ENCODE measurements at places on chromosomes 6 and 20.

DNA sequence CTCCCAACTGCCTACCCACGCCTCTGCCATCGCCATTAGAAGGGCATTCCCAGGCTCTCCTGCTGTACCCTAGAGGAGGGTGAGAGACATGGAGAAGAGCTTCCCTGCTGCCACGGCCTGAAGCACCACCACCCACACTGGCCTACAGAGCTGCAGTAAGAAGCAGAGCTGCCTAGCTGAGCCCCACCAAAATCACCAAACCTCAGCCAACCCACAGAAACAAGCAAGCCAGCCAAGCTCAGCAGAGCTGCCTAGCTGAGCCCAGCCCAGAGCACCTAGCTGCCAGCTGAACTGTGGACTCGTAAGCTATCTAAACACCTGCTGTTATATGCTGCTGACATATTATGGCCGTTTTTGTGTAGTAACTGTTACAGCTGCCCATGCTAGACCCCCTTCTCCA is 149.2 kb downstream of the PCSK2 start:
- no peak for DNase-seq

GRCh38 chr6:42960243-42961019 is at the start of gene GNMT:
Gene GNMT, plus strand, starts transcription at chr6:42960754. Its CDS starts 14 bp downstream, at chr6:42960768.
- DNase-seq, result no peak

- no peak for DNase-seq
Observed at GRCh38 chr6:15763837-15764236, 101.0 kb upstream of the DTNBP1 start.

- DNase-seq, result no peak
Observed at GRCh38 chr6:114537977-114538376, 195.2 kb upstream of the HS3ST5 start.

- no peak for DNase-seq
Observed at GRCh38 chr6:31710523-31711219, 4.0 kb downstream of the LY6G6F start.

GRCh38 chr6:53458105-53458866 is 86.6 kb downstream of the GCLC start:
- DNase-seq, result no peak

GRCh38 chr6:44105993-44106740 is 21.1 kb downstream of the MRPL14 start:
- DNase-seq, result no peak

GRCh38 chr6:41801380-41801779 is 13.9 kb downstream of the TOMM6 start:
- DNase-seq, result no peak

DNA sequence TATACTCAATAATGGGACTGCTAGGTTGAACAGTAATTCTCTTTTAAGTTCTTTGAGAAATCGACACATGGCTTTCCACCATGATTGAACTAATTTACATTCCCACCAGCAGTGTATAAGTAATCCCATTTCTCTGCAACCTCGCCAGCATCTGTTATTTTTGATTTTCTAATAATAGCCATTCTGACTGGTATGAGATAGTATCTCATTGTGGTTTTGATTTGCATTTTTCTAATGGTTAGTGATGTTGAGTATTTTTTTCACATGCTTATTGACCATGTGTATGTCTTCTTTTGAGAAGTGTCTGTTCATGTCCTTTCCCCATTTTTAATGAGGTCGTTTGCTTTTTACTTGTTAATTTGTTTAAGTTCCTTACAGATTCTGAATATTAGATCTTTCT is 66.5 kb downstream of the STK4 start:
- no peak for DNase-seq

DNA sequence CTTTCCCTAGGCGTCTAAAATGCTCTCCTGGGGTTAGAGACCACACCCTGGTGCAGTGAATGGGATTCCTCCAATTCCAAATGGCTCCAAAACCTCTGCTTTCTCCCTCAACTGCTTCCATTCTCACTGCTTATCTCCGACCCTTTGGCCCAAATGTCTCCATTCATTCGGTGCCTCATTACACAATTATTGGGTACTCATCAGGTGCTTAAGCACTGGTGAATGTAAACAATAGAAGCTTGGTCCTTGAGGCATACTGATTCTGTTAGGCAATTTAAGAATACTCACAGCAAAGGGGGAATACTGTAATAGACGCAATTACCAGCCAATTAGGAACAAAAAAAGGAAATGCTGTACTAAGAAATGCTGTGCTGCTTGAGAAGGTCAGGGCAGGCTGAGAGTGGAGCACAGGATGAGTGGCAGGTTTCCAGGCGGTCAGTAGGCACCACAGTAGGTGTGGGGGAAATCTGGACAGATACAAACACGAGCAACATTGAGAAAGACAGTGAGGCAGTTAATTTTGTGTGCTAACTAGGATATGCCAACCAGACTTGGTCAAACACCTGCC is 23.0 kb downstream of the GMDS start:
- no peak for DNase-seq

GRCh38 chr20:9615766-9616454 is 101.5 kb downstream of the LAMP5 start:
- DNase-seq, result peak; percentile 41

DNA sequence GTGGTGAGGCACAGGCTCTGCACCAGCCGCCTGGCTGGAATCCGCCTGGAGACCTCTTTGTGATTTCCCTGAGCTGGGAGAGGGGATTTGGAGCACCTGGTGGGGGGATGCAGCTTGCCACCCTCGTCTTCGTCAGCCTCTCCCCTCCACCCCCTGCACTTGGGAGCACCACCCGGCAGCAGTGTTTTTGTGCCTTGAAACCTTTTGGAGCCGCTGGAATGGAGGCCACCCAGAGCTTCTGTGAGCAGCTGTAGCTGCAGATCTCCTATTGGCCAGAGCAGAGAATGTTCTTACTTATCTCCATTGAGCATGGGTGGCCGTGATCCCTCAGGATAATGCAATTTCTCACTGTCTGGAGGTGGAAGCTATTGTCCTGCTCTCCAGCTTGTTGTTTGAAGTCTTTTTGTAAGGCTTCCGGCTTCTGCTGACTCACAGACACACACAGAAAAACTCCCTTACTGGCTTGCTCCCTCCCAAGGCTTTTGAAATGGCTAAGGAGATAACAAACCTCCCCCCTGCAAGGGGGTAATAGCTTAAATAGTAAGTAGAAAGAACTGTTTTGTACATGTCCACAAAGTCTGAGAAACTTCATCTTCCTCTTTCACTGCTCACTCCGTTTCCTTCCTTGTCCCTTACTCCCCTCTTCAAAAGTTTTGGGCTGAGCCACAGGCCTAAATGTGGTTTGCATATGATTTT is 271.2 kb downstream of the PRL start:
- DNase-seq, result peak; percentile 60

GRCh38 chr6:53005663-53006250 is 10.7 kb upstream of the GSTA4 start:
- DNase-seq, result no peak

- no peak for DNase-seq
Observed at GRCh38 chr6:170151321-170151771, 139.5 kb downstream of the DLL1 start.

DNA sequence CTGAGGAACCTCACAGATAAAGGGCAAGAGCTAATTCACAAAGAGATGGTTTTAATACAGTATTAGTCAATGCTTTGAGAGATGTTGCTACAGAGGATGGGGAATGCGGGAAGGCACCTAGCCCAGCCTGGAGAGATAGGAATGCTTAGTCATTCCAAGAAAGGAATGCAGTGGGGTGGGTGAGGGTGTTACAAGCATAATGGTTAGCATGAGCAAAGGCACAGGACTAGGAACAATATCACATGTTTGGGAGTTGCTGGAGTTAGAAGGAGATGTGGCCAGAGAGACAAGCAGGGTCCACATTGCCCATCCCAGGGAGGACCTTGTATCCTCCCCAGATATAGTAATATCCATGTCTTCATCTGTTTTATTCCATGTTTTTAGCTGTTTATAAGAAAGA is 107.0 kb upstream of the OGFRL1 start:
- no peak for DNase-seq

- no peak for DNase-seq
Observed at GRCh38 chr6:165183496-165184140, 125.8 kb downstream of the C6orf118 start.

DNA sequence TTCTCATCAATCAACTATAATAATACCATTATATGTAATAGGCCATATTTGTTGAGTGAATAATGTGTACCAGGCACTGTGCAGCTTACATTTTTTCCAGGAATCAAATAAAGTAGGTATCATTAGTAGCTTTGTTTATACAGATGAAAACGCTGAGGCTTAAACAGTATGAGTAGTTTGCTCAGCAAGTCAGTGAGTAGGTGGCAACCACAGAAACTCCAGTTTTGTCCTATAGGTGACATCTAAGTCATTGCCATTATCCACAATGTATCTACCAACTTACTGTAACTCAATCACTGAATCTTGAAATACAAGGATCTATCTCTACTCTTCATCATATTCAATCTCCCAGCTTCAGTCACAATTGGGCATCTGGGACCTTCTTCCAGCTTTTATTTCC is 29.8 kb upstream of the TPBG start:
- no peak for DNase-seq

- no peak for DNase-seq
Observed at GRCh38 chr6:2385471-2385983, 140.1 kb upstream of the GMDS start.

GRCh38 chr6:126176282-126176681 is 163.6 kb upstream of the CENPW start:
- no peak for DNase-seq

GRCh38 chr6:125868252-125868651 is 77.5 kb downstream of the NCOA7 start:
- no peak for DNase-seq

DNA sequence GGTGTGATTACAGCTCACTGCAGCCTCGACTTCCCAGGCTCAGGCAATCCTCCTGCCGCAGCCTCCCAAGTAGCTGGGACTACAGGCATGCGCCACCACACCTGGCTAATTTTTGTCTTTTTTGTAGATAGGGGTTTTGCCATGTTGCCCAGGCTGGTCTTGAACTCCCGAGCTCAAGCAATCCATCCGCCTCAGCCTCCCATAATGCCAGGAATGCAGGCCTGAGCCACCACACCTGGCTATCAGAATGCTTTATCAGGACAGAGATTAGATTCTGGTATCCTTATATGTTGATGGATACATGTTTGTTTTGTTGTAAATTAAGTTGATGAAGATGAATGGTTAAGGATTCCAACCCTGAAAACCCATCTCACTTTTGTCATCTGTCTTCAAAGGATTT is 24.2 kb downstream of the LHFPL5 start:
- DNase-seq, result no peak

DNA sequence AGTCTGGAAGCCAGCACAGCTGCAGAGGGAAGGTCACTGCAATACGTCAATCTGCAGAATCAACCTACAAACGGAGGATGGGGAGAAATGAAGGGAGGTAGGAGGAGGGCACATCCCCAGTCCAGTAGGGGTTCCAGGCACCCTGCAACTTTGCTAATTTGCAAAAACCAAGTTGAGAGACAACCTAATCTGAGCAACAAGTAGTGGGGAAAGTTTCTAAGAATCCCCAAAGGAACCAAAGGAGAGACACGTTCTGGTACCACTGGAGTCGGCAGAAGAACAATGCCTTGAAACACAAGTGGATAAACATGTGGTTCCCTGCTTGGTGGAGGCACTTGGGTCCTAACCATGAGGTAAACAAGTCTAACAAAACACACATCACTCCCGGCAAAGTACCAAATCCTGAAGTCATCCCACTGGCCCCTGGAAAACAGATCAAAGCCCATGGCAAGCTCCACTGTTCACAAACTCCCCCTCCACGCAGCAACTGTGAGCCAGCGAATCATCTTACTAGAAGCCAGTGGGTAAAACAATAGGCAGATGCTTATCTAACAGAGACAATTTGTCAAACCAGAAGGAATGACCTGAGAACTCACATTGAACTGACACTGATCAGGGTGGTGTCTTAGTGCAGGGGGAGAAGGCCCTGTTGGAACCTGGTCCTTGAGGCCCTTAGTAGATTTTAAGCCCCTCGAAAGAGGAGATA is 4.7 kb downstream of the MRPS18A start:
- no peak for DNase-seq

DNA sequence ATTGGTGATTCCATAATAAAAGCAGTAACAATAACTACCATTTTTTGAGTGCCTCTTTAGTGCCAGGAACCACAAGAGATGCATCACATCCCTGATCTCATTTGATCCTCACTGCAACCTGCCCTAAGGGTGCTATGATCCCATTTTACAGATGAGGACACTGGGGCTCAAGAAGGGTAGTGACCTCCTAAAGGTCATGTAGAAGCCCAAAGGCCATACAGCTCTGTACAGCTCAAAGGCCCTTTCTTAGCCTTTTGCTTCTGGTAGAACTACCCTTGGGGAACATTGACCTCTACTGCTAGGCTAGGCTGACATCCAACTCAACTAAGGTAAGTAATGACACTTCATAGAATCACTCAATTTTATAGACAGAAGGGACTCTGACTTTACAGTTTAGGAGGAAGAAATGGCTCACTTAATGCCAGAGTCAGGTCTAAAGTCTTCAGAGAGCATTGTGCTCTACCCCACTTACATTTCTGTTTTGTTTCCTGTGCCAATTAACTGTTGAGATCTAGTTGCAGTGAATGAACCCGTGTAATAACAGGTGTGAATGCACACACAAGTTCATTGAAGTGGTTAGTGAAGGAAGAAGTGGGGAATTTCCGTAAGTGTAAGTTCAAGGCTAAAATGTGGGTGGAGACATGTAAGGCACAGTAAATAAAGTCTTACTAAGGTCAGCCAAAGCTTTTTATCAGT is 10.7 kb downstream of the SLC9A8 start:
- peak; percentile 46 for DNase-seq

DNA sequence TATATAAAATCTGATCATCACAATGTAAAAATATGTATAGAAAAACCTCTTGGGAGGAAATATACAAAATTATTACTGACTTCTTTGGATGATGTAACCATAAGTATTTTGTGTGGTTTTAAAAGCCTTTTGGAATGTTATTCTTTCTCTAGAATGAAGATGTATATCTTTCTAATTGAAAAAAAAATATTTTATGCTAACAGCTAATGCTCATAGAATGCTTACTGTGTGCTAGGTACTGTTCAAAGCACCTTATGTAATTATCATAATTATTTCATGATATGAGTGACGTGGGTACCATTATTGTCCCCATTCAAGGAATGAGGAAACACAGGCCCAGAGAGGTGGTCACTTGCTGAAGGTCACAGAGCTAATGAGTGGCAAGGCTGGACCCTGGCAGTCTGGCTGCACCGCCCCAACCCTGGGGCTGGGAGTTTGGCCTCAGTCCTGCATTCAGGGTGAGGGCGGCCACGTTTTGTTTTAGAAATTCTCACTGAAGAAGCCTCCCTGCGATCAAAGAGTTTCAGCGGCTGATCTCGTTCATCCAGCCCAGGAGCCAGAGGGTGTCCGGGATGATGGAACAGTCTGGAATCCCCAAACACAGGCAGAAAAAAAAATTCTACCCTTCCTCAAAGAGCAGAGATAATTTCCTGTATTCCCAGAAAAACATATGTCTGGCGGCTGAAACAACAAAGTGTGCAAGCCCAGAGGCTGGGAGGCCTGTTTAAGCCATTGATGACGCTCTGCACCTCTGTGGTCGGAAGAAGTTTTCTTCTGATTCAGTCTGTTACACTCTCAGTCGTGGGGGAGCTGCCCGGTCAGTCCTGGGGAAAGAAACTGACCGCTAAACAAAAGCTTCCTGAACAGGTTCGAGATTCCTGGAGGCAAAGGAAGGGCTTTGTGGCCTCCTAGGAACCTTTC is 37.3 kb downstream of the TFEB start:
- no peak for DNase-seq

All from GM06990 (cell line).